Stimulated activated CD4-positive, alpha-beta T cell treated with anti-CD3 and anti-CD28 coated beads, Interleukin-12 subunit alpha, Interleukin-12 subunit beta, amount 100 ng/mL, for 4 hours (primary cell): ENCODE measurements at places on chromosomes 5 and 9.

DNA sequence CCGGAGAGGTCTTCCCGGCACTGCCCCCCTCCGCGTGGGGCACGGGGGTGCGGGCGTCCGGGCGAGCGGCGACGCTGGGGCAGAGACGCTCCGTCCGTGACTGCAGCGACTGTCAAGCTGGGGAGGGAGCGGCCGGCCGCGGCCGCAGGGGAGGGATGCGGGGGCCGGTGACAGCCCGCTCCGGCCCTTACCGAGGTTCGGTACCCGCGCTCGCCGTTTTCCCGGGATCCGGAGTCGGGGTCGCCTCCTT, 400 bp downstream of the KDM4C start:
- no peak for DNase-seq

DNA sequence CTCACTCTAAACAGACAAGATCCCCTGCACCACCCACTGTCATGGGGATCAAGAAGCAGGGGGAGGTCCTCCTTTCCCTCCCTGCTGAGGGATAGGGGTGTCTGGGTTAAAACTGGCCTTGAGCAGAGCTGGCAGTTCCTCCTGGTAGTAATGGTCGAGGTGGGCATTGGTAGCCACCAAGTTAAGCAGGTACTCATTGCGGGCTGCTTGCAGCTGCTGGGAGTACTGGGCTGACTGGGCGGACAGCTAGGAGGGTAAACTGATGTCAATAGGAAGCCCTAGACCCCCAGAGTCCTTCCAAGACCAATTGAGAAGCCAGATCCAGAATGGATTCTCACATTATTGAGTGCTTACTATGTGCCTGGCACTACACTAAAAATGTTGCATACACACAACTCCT, 3.4 kb downstream of the FCHSD1 start:
- DNase-seq, result no peak

DNA sequence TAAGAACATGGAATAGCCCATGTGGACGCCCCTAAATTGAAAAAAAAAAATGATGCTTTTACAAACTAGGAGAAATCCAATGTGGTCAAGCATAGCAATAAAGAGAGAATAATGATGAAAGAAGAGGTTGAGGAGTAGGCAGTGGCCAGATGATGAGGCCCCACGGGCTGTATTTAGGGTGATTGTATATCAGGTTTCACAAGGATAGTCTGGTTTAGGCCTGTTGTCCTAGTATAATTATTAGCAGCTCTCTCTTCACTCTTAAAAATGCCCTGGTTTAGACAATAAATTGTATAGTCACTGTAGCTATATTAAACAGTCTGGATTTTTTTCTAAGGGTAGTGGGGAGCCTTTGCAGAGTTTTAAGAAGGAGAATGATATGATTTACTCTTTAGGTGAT, 102.4 kb upstream of the PRRC1 start:
- DNase-seq, result no peak

DNA sequence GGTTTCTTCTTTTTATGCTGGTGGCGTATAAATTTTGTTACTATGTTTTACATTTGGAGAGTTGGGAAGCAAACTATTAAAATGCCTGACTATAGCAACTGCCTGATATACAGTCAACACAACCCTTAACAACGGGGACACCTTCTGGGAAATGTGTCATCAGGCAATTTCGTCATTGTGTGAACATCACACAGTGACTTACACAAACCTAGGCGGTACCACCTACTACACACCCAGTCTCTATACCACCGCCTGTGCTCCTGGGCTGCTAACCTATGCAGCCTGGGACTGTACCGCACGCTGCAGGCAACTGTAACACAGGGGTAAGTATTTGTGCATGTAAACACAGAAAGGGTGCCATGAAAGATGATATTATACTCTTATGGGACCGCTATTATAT, 1.3 kb upstream of the CDHR2 start:
- no peak for DNase-seq

GRCh38 chr5:1593903-1594356, 70.2 kb upstream of the LPCAT1 start:
- DNase-seq, result no peak

DNA sequence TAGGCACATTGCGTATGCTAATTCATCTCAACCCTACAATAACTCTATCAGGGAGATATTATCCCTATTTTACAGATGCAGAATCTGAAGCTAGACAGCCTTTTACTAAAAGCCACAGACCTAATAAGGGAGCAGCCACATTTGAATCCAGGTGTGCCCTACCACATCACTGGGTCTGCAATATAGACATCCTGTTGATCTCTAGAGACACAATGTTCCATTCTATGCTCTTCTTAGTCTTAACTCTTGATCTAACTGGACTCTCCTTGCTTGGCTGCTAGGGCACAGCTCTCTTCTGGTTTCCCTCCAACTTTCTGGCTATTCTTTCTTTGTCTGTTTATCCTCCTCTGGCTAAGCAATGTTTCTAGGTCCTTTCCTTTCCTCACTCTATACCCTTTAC, 1.4 kb upstream of the SPATA6L start:
- DNase-seq, result no peak

- no peak for DNase-seq
Measured at GRCh38 chr9:73093740-73094379, 57.8 kb upstream of the ANXA1 start.

DNA sequence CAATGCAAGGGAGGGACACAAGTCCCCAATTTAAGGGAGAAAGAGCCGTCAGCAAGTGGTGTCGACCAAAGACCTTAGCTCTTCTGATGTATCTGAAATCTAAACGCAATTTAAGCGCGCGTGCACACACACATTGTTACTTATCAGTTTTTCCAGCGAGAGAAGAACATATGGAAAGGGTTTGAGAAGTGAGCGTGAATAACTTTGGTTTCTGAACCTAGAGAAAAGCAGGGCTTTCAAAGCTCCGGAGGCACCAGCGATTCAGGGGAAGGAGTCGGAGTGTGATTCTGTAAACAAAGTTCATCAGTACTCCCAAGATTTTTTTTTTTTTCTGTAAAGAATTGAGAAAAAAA, 191.8 kb downstream of the MEF2C start:
- DNase-seq, result no peak

GRCh38 chr5:114120166-114120565, 241.7 kb upstream of the KCNN2 start:
- no peak for DNase-seq

DNA sequence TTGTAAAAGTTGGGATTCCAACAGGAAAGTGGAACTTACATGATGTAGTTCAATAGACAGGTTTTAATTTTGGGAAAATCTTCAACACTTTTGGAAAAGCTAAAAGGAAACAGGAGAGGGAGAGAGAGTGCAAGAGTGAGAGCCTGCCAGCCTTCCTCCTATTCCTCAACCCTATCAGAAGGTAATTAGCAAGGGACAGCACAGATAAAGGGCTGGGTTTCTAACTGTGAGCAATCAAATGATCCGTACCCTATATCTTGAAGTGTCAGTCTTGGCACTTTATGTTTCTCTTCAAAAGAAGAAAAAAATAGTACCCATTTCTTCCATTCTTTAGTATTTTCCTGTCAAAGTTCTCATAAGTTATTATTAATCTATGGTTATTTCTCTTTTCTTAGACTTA, 79.4 kb downstream of the FER start:
- DNase-seq, result no peak

- no peak for DNase-seq
Measured at GRCh38 chr5:65268525-65268924, 213.2 kb downstream of the ADAMTS6 start.

DNA sequence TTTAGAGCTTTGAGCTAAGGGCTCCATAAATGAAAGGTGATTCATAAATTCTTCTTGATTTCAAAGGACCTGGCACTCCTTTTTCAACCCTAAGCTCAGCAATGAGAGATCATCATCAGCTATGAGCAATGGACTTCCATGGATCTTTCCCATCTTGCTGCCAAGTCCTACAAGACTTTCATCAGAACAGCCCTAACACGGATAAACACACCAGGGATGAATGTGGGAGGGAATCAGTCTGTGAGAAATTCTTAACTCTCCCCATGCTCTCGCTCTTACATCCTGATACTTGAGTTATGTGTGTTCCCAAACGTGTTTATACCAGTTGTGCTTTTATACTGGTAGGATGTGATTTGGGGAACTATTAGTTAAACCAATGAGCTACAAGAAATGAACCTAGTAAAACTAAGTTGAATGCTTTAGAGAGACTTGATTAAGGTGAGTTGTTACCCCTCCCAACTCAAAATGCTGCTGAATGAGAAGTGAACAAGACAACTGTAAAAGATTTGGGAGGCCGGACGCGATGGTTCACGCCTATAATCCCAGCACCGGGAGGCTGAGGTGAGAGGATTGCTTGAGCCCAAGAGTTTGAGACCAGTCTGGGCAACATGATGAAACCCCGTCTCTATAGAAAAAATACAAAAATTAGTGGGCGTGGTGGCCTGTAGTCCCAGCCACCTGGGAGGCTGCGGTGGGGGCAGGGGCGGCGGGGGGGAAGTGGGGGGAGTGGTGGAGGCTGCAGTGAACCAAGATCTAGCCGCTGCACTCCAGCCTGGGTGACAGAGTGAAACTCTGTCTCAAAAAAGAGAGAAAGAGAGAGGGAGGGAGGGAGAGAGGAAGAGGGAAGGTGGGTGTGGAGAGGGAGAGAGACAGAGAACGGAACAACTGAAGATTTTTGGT, 5.2 kb upstream of the RPL26L1 start:
- DNase-seq, result no peak

GRCh38 chr9:81559709-81560108, 129.6 kb downstream of the TLE1 start:
- DNase-seq, result no peak

DNA sequence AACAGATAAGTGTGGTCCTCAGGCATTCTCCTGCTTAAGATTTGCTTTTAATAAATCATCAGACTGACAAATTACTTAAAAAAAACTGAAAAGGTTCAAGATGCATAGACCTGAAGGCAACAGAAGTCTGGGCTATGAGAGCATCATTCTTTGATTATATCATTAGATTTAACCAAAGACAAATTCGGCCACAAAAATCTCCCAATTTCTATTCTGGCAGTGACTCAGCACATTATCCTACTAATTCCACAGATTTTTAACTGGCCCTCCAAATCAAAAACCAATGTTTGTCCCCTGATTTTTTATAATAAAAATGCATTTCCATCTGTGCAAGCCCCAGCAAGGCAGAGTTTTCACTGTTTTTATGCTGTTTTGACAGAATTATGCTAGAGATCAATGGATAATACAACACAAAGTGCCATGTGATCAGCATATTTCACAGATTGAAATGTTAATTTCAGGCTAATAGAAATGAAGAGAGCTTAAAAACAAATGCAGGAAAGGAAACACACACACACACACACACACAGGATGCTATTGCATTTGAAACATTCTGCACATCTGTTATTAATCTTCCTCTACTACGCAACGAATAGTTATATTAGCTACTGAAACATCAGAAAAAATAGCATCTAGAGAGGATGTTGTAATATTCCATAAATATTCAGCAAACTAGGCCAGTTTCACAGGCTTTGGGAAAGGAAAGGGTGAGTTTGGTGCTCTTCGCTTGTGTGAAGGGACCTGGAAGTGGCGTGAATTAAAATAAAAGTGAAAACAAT, 177.6 kb upstream of the ST8SIA4 start:
- DNase-seq, result no peak

GRCh38 chr5:92402045-92402444, 1018.9 kb upstream of the ARRDC3 start:
- DNase-seq, result no peak

GRCh38 chr5:53360811-53361210, 119.6 kb upstream of the FST start:
- DNase-seq, result no peak

DNA sequence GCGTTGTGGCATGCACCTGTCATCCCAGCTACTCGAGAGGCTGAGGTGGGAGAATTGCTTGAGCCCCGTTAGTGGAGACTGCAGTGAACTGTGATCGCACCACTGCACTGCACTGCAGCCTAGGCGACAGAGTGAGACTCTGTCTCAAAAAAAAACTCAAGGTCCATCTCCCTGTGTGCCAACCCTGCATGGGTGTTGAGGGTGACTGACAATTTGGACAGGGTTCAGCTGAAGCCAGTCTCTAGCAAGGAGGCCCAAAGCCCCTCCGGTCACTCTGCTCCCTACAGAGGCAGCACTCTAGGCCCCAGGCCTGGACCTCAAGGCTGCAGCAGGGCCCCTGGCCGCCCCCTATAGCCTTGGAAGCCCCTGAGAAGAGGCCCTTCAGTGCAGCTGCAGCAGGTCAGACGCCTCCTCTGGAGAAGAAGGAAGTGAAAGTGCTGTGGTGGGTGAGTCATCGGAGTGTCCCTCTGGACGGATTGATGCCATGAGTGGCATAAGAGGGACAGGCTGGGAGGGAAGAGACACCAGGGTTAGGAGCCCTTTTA, 39.2 kb upstream of the NEK6 start:
- DNase-seq, result no peak

DNA sequence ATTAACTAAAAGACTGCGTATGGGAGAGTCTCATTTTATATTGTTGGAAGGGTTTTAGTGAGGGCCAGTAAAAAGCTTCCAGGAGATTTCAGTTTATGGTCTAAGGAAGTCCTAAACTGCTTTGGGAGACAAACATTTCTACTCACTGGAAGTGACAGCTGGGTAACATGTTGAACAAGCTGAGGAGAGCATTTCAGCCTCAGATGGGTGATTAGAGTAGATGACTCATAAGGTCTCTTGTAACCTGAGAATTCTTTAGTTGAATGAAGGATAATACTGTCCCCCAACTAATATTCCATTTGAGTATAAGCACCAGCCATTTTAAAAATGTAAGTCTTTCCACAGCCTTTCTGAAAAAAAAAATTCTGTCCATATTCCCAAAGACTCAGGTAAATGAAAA, 218.0 kb upstream of the C9orf72 start:
- DNase-seq, result no peak

- DNase-seq, result no peak
Measured at GRCh38 chr5:177412603-177413233, 3.4 kb upstream of the F12 start.

- no peak for DNase-seq
Measured at GRCh38 chr5:19777363-19777762, 210.6 kb downstream of the CDH18 start.

GRCh38 chr9:99005651-99006050, 61.9 kb downstream of the COL15A1 start:
- no peak for DNase-seq
